ENCODE measurements at places on chromosomes 12 and 14.

DNA sequence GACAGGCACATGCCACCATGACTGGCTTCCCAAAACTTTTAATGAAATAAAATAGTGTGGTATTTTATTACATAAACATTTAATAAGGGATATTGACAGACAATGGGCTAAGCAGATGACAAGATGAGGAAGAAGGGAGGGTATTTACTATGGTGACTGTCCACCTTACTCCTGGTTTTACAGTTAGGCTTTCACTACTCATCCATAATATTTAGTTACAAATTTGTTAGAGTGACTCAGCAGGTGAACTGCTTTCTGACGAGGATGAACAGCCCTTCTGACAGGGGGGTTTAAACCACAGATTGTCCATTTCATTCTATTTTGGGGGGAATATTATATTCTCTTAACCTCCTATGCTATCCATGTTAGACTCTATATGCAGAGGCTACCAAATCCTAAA, 3.6 kb upstream of the PALS1 start:
- DNase-seq, result no peak

GRCh38 chr12:56634242-56634836, 4.2 kb upstream of the BAZ2A start:
- no peak for DNase-seq

- DNase-seq, result no peak
Measured at GRCh38 chr12:58247633-58248032, 306.3 kb downstream of the ATP23 start.

GRCh38 chr12:26845057-26845666, 12.2 kb upstream of the ITPR2 start:
- DNase-seq, result no peak

GRCh38 chr14:88255798-88256197, 67.3 kb downstream of the KCNK10 start:
- no peak for DNase-seq

DNA sequence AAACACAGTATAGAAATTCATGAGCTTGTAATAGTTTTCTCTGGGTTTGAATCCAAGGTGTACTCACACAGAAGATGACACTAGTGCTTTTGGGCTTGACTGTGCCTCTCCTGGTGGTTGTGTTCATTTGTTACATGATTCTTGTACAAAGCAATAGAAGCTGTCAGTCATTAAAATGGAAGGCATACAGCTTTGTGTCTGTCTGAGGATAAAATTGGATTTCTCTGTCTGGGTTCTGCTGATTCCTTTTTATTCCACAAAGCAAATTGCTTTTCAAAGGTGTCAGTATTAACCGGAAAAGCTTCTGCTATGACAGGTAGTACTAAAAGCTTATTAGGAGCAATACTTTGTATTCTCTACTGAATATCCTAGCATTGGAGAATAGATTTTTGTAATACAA, 361.2 kb downstream of the SLC6A15 start:
- DNase-seq, result no peak

- no peak for DNase-seq
Measured at GRCh38 chr12:108722992-108723766, 8.1 kb downstream of the CORO1C start.

DNA sequence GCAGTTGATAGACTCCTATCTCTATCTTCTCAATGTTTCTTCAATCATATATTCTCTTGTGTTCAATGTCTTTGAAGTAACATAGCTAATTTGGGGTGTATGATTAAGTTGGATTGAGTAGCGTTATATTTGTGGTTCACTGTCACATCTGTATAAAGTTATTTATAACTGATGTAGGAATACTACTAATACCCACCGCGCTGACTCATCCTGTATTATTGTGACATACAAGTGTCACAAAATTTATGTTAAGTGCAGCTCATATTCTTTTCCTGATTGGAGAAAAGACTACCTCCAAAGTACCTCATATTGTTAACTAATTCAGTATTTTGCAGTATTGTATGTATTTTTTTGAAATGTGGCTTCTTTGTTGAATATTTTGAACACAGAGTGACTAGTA, 940.8 kb downstream of the SLC6A15 start:
- no peak for DNase-seq

DNA sequence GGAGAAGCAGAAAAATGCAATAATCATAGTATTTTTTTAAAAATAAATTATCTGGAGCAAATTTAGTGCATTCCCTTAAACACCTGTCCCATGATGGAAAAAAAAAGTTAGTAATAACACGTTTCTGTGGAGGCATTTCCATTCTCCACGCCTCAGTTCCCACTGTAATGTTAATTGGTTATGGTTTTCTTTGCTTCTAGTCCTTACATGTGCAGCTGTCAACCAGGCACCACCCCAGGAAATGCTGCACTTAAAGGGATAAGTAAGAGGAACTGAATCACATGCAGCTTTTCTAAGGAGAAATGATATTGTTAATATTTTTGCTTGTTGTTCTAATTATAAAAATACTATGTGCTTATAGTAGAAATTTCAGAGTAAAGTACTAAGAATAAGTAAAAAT, 240.3 kb downstream of the ZFP36L1 start:
- DNase-seq, result no peak

- no peak for DNase-seq
Measured at GRCh38 chr12:51886021-51886710, 1.7 kb upstream of the ANKRD33 start.

DNA sequence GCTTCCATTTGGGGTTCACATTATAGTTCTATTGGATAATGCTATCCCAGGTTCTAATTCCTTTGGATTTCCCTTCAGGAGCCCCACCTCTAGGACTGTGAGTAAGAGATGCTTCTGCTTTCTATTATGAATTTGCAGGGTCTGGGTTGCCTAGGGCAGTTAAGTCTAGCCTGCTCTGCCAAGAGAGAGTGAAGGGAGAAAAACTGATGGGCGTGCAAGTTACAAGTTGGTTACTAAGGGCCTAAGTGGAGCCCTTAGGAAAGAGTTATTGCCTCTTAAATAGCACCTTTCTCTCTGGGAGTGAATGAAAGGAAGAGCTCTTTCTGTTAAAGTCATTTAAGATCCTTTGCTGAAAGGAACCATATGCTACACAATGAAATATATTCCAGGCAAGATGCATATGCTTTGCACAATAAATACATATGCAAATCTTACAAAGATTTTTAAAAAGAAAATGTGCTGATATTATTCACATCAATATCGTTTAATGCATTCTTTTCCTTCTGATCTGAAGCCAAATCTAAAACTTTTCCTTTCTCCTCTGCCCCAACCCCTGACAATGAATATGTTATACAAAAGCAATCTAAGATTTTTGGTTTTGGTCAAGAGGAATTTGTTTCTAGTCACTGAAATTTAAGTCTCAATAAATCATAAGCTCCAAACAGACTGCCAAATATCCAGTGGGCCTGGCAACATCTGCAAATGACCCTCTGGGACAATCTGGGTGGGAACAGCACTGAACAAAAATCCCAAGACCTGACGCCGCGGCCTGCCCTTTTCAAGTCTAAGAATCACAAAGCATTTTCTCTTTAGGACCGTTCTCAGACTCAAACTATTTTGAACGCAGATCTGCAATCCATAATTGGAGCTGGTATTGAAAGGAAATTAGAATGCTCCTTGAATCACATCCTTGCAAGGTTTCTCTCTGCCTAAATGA, 586.7 kb downstream of the ETNK1 start:
- no peak for DNase-seq

DNA sequence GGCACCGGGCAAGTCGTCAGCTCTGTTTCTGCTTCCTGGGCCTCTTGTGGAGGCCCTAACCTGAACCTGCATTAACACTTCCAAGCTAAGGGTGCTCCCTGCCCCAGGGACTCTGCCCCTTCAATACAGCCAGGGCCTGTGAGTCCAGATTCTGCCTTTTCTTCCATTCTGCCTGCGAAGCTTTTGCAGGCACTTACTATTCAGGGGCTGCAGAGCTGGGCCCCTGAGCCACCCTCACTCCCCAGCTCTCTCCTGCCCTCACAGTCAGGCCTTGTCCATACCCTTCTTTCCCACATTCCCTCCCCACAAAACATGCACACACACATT, 101.1 kb downstream of the ZFP36L1 start:
- no peak for DNase-seq

GRCh38 chr14:78286210-78286609, 116.0 kb downstream of the NRXN3 start:
- no peak for DNase-seq

DNA sequence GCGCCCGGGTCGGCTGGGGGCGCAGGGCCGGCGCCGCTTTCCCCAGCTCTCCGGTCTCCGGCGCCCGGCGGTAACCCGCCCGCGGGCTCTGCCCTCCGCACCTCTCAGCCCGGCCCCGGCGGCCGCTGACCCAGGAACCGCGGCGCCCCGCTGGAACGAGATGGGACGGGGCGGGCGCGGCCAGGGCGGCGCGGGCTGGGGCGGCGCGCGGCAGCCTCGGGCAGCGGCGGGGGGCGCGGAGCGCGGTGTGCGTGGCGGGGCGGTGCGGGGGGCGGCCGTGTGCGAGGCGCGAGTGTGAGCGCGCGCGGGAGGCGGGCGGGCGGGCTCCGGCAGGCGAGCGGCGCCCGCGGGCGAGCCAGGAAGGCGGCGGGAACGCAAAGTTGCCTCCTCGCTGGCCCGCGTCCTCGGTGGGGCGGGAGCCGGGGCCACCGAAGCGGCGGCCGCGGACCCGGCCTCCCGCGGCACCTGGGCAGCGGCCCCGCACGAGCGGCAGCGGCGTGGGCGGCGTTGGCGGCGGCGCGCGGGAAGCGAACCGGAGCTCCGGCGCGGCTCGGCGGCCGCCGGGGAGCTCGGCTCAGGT, 671 bp upstream of the DIO3 start:
- no peak for DNase-seq

DNA sequence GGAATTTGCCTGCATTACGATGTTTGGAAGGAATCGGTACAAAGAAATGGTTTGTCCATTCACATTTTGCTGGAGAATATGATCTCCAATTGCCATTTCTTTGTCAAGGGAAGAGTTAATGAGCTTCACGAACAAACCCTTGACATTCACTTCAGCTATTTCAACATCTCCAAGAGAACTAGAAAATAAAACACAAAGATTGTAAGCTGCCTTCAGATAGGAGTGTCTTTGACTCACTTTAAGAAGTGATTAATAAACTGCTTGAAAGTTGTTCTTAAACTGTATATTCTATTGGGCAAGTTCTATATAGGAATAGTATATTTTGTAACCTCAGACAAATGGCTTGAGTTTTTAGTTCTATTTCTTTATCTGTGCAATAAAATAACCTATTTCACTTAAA, 26.3 kb downstream of the LMNTD1 start:
- no peak for DNase-seq

DNA sequence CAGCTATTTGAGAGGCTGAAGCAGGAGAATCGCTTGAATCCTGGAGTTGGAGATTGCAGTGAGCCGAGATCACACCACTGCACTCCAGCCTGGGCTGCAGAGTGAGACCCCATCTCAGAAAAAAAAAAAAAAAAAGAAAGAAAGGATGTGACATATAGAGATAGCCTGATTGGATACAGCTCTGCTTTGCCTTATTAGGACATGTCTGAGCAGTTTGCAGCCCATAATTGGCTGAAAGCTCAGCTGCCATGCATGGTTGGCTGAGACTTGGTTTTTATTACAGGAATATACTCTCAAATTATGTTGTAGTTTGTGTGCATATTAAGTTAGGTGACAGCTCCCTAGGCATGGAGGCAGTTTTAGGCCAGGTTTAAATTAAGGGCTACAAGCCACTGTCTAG, 6.3 kb downstream of the TIGAR start:
- DNase-seq, result no peak

DNA sequence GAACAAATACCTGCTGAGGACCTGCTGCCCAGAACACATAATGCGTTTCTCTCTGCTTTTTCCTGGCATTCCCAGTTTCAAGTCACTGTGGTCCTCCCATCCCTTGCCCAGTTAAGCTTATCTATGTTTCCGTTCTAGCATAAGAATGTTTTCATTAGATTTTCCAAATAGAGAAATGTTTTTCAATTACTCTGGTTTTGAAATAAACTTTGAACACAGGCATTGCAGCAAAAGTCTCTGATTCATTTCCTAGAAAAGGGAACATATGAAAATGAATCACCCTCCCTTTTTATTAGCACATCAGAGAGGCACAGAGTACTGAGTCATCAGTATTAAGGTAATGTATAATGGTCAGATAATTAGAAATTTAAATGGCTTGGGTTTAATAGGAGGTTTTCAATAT, 201.1 kb upstream of the TMEM260 start:
- DNase-seq, result no peak

- DNase-seq, result no peak
Measured at GRCh38 chr12:11718768-11719253, 69.3 kb downstream of the ETV6 start.

GRCh38 chr12:21662122-21662792, 4.6 kb upstream of the LDHB start:
- no peak for DNase-seq

DNA sequence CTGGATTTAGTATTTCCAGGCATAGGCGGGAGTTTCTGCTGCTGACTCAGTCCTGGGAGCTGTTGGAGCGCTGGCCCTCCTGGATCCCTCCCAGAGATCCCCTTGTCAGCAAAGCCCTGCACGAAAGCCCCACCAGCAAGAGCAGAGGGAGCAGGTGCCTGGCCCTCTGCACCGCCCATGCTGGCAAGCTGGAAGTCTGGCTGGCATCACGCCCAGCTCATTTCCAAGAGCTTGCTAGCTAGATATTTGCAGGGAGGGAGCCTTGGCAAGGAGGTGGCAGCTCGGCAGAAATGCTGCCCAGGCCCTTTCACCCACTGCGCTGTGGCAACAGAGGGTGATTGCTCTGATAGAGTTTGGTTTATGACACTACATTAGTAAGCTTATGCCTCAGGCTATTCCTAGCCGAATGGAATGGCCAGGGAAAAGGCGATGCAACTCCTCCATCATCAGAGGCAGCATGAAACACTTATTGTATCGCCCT, 193.9 kb downstream of the EMP1 start:
- DNase-seq, result no peak

DNA sequence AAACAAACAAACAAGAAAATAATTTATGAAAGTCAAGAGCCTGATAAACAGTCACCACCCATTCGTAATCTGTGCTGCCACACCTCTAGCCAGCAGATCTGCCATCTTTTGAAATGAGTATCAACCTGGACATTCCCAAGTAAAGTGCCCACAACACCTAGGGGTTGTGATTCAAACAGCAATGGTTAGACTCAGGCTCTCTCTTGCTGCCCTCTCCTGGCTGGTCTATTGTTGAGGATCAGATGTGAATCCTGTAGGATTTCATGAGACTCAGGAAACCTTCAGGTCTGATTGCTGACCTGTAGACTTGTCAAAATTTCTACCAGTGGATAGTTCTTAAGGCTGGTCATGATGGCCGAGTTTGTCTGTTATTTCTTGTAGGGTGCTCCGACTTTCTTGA, 26.8 kb downstream of the DGLUCY start:
- DNase-seq, result no peak

DNA sequence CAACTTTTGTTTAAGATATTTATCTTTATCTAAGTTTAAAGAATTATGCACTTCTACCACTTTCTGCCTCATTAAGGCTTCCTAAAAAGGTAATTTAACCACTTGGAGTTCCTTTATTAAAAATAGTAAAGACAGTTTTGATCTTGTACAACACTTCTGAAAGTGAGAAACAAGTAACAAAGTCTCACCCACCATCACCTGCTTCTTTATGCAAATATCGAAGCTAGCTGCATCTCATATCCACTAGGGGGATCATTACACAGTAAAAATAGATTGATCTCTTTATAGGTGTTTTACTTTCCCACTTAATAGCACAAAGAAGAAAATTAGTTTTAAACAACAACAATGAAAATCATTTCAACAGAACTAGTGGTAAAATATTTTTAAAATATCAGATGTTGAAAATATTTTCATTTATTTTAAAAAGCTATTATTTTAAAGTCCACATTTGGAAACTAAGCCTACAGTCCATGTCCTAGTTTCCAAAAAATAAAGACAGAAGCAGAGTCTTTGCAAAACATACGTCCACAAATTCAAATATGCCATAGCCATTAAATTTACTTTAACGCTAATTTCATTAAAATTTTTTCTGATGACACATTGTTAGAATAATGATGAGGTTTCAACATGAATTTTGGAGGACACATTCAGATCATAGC, 160.0 kb upstream of the SOX5 start:
- no peak for DNase-seq

All from stimulated activated CD8-positive, alpha-beta memory T cell treated with anti-CD3 and anti-CD28 coated beads, Interleukin-2, amount 100 ng/mL, for 1 hour (primary cell).